Pulmonary artery endothelial cell (primary cell): ENCODE measurements at places on chromosomes 2 and 18.

DNA sequence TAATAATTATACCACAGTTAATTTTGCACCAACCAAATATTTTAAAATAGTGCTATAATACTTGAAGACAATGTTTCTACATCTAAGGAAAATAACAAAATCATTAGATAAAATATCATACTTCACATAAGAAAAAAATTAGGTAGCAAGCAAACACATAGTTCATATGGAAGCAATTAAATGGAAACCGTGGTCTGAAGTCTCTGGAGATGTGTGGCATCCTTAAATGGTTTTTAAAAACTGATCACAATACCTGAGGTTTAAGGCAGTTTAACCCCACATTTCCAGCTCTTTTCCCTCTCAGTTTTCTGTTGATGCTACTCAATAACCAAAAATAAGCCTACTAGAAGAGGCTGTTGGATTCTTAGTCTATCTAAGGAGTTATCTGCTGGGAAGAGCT lies 71.3 kb downstream of the ASXL2 start:
- no peak for DNase-seq

- DNase-seq: no peak
These were observed 14.2 kb downstream of the ESPNL start for GRCh38 chr2:238114331-238114841.

- DNase-seq: no peak
These were observed 119.5 kb upstream of the EPHA4 start for GRCh38 chr2:221691571-221691970.

GRCh38 chr2:68282811-68283418 lies 30.6 kb upstream of the PPP3R1 start:
- DNase-seq: no peak

GRCh38 chr2:189134485-189134884 lies 45.1 kb downstream of the COL5A2 start:
- DNase-seq: no peak

GRCh38 chr2:60629801-60630385 lies 76.4 kb upstream of the BCL11A start:
- no peak for DNase-seq

DNA sequence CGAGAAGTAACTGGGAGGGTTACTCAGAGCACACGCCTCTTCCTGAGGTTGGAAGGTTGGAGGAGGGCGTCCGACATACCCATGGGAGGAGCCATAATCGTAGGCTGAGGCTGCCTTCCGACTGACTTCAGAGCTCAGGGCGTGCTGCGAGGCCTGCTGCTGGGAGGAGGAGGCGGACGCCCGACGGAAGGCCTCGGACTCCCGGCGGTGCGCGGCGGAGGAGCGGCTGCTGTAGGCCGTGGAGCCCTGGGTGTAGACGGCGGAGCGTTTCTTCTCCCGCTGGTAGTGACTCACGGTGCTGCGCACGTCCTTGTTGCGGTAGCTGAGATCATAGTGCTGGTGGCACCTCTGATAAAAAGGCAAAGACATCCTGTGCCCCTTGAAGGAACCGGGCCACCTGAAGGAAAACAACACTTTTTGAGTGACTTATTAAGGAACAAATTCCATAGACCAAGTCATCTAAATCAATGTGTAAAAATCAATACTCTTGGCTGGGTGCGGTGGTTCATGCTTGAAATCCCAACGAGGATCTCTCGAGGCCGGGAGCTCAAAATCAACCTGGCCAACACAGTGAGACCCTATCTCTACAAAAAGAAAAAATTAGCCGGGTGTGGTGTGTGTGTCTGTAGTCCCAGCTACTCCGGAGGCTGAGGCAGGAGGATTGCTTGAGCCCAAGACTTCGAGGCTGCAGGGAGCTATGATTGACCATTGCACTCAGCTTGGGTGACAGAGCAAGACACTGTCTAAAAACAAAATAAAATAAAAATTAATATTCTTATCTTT lies 4.7 kb downstream of the MYOM1 start:
- no peak for DNase-seq

DNA sequence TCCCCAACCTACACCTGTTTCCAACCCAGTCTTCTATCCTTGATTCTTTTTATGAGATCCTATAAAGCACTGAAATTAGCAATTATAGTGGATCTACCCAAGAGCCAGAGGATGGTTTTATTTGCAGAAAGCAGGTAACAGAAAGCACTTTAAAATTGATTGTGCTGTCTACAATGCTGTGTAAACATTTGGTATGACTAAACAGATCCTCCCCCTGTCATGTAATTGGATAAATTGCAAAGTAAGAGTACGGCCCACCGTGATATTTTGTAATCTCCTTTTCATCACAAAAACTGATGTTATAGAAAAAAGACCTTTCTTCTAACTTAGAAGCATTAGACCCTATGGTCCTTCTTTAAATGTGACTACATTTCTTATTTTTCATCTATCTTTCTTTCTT lies 11.3 kb upstream of the PPP3R1 start:
- DNase-seq: no peak

DNA sequence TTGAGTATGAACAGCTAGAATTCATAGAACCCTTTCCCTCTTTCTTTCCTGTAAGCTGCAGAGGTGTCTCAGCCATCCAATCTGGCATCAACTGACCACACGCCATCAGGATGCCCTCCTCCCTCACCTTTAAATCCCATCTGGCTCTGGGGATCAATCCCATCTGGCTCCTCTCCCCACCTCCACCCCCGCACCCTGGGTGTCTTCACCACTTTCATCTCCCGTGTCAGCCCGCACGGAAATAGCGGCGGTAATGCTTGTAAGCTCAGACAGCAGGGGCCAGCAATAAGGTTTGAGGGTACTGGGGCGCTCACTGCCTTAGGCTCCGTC lies 508 bp upstream of the TUBA4B start:
- DNase-seq: no peak

- no peak for DNase-seq
These were observed 96.8 kb upstream of the MBOAT2 start for GRCh38 chr2:9100080-9100876.

- no peak for DNase-seq
These were observed 1354.6 kb upstream of the NRXN1 start for GRCh38 chr2:52386433-52387030.

DNA sequence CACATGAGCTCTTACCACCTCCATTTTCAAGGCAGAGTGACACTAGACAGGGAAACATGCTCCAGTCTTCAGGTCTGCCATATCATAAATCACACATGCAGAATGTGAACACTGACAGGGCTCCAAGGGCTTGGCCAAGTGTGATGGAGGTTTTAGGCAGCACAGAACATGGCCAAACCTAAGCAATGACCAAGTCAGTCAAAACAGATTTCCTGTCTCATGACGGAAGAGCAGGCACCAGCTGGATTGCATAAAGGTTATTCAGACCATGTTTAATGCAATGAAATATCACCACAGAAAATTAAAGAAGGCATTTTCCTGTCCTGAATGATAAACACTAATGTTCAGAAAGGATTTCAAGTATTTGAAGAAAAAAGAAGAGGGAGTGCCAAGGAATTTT lies 72.5 kb downstream of the SUMO1 start:
- no peak for DNase-seq

GRCh38 chr2:109513230-109513629 lies 100.5 kb downstream of the SEPTIN10 start:
- DNase-seq: no peak

DNA sequence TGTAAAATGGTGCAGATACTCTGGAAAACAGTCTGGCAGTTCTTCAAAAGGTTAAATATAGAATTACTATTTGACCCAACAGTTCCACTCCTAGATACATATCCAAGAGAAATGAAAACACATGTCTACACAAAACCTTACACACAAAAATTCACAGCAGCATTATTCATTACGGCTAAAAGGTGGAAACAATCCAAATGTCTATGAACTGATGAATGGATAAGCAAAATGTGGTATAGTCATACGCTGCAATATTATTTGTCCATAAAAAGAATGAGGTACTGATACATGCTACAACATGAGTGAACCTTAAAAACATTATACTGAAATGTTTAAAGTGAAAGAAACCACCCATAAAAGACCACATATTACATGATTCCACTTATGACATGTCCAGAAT lies 4.0 kb downstream of the CYP27C1 start:
- no peak for DNase-seq

DNA sequence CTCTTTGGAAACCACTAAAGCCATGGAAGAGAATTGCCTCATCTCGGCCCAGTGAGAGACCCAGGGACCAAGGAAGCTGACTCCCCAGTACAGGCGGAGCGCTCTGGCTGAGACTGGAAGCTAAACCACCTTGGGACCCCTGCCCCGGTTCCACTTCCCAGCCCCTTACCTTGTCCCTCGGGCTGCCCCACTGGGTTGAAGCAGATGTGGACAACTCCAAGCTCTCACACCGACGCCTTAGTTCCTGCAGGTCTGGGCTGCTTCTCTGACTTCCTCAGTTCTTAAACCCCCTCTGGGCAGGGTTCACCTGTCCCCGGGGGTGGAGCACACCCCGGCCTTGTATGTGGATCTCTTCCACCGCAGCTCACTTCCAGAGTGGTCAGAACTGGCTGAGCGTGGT lies 266.2 kb downstream of the PHLPP1 start:
- no peak for DNase-seq

- DNase-seq: peak; percentile 81
These were observed 150.8 kb downstream of the ANKRD44 start for GRCh38 chr2:197159661-197160211.

GRCh38 chr2:27308359-27308881 lies at the start of gene UCN:
Gene UCN, minus strand, starts transcription at chr2:27308445. Its CDS starts 550 bp downstream, at chr2:27307895.
- no peak for DNase-seq

DNA sequence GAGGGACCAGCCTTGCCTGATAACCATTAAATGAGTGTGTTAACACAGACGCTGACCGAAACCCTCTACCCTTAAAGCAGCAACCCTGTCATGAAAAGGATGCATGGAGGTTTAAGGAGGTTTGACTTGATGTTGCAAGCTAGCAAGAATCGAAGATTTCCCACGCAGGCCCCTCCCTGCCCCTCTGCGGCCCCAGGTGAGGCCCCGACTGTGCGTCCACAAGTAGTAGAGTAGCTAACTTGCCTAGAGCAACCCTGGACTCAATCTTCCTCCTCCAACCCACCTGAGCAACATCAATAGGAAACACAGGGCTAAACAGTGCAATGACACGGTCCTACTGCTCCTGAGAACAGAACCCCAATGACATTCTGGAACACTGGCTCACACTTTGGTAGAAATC lies 150.1 kb downstream of the COL4A4 start:
- no peak for DNase-seq

- no peak for DNase-seq
These were observed 75.4 kb downstream of the EPC2 start for GRCh38 chr2:148719941-148720436.

- DNase-seq: no peak
These were observed 1049.0 kb downstream of the TSN start for GRCh38 chr2:122804494-122804893.

GRCh38 chr2:88950010-88950409 lies 258.5 kb downstream of the RPIA start:
- DNase-seq: no peak

DNA sequence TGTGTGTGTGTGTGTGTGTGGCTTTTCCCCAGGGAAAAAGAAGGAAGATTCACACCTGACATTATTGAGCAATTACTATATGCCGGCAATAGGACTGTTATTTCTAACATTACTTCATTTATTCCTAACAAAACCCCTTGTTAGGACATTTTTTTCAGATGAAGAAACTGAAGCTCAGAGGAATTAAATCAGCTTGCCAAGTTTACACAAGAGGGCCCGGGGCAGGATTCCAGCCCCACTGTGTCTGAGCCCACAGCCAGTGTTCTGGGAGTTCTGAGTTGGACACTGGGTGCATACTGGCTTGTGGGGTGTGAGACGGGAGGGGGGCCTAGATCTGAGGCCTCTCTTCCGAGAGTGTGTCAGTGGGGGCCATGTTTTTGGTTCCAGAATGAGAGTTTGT lies 9.9 kb downstream of the TOGARAM2 start:
- no peak for DNase-seq

- DNase-seq: peak; percentile 83
These were observed at the start of gene ACKR3 for GRCh38 chr2:236569573-236569973. Gene ACKR3, plus strand, starts transcription at chr2:236569825. Its CDS starts 10,641 bp downstream, at chr2:236580466.

DNA sequence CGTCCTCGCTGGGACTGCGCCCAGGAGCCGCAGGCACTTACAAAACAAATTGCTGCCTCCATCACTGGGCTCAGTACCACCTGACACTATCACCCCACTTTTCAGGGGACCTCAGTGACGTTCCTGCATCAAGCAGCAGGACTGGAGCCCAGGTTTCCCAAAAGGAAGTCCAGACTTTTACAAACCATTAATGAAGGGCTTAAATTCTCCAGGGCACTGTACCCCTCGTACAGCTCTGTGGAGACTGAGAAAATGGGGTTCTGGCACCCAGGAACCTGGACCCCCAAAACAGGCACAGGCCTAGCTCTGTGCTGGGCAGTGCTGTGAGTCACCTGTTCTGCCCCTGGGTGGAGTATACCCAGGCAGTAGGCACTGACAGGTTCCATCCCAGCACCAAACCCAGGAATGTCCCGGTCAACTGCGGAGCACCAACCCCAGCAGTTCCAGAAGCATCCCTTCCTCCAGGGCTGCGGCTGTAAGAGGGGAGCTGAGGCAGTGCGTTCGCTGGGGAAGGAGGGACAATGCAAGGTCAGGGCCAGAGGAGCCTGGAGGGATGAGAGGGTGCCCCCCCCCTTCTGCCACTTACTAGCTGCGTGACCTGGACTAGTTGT lies 24.6 kb upstream of the NOTO start:
- no peak for DNase-seq

GRCh38 chr18:22983175-22983574 lies 50.0 kb downstream of the RBBP8 start:
- peak; percentile 10 for DNase-seq

DNA sequence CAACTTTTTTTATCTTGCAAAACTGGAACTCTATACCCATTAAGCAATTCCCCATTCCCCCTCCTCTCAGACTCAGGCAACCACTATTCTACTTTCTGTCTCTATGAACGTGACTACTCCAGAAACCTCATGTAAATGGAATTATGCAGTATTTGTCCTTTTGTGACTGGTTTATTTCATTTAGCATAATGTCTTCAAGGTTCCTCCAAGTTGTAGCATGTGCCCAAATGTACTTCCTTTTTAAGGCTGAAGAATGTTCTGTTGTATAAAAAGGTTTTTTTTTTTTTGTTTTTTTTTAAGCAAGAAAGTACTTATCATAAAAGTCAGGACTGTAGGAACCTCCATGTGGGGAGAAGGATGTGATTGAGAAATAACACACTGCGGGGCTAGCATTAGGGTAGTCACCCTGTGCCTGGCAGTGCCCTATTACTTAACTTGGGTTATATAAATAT lies 262.9 kb upstream of the FBXO11 start:
- no peak for DNase-seq

GRCh38 chr2:133952896-133953295 lies 301.0 kb upstream of the MGAT5 start:
- no peak for DNase-seq

- DNase-seq: no peak
These were observed 2.5 kb upstream of the GBX2 start for GRCh38 chr2:236170590-236171165.

DNA sequence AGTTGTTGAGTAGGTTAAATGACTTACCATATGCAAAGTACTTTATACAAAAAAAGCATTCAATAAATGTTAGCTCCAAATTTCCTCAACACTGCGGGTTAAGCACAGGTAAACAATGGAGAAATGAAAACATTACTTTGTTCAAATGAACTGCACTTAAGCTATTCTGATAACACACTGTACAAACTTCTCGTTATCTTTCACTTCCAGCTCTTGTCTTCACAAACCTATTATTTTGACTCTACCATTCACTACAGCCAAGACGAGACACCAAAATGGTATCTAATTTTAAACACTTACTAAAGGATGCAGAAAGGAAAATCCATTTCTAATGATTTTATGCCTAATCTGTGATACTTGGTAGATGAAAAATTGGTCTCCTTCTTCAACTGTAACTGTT lies 43.8 kb downstream of the SLC40A1 start:
- no peak for DNase-seq
